NCI-H1694 treated with DMSO at 0.1 percent for 48 hours (cell line): ENCODE measurements at places on chromosomes 11 and 22.
A peak's percentile ranks its signal among the peaks of the same experiment; 100 is the strongest.

DNA sequence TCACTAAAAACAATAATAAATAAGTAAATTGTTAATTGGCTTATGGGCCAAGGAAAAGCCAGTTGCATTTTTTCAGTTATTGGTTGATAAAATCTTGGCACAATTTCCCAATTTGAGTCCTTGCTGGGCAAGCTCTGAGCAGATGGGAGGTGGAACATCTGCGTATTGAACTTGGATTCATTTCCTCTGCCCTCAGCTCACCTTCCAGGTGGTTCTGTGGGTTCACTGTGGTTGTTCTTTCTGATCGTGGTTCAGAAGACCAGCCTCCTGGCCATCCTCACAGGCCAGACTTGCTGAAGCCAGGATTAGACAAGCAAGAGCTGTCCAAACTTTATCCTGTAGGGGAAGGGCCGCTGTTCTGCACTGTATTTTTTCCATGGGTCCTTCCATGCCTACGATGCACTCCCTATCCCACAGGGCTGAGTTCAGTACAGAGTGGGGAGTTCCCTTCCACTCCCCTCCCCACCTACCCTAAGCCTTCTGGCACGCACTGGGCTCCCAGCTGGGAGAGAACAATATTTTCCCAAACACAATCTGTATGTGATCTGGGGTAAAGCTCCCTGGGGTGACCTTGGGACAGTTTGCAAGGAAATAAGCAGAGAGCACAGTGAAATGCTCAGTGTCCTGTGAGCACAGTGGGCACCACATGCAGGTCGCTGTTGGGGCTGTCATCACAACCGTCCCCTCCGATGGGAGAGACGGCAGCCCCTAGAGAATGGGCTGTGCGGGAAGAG, 43.5 kb upstream of the TP53I11 start:
- peak; percentile 94 for DNase-seq

DNA sequence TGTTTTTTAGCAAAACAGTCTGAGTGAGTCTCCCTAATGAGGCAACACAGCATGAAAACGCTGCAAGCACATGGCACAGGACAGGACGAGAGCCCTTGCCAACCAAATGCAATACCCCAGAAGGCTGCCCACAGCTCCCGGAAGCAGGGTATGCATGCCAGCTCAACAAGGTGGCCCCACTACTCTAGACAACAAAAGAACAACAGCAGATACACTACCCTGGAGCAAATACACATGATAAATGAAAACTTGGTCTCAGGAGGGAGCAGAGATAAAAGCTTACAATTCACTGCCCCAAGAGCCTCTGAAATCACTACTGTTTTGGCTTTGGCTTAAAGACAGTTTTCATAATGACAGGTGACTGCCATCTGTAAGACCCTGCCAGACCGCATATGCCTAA, 785.4 kb upstream of the API5 start:
- no peak for DNase-seq

GRCh38 chr11:19345519-19345847, 104.7 kb upstream of the E2F8 start:
- no peak for DNase-seq

DNA sequence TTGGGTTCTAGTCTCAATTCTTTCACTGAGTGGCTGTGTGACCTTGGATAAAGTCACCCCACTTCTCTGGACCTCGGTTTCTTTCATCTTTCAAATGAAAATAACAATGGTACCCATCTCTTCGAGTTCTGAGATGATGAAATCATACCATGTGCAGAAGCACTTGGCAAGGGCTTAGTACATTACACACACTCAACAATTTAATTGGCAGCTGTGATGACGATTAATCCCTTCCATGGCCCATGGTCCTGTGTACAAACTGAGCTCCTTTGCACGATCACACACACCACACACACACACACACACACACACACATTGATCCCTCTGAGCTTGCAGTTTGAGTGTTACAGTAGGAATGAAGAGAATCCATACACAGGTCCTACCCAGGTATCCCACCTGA, 103.4 kb upstream of the ASPHD2 start:
- DNase-seq: no peak
